DMS 273 treated with DMSO at 0.1 percent for 48 hours (cell line): ENCODE measurements at places on chromosomes 11 and 22.

- peak; percentile 75 for DNase-seq
Measured at GRCh38 chr22:46107089-46107664, 43.1 kb upstream of the PPARA start.

GRCh38 chr11:35179466-35180135, 40.6 kb downstream of the CD44 start:
- DNase-seq, result no peak

GRCh38 chr11:33894398-33894746, 2.5 kb upstream of the LMO2 start:
- DNase-seq, result no peak

- DNase-seq, result no peak
Measured at GRCh38 chr22:37803639-37804351, 3.9 kb upstream of the GCAT start.

DNA sequence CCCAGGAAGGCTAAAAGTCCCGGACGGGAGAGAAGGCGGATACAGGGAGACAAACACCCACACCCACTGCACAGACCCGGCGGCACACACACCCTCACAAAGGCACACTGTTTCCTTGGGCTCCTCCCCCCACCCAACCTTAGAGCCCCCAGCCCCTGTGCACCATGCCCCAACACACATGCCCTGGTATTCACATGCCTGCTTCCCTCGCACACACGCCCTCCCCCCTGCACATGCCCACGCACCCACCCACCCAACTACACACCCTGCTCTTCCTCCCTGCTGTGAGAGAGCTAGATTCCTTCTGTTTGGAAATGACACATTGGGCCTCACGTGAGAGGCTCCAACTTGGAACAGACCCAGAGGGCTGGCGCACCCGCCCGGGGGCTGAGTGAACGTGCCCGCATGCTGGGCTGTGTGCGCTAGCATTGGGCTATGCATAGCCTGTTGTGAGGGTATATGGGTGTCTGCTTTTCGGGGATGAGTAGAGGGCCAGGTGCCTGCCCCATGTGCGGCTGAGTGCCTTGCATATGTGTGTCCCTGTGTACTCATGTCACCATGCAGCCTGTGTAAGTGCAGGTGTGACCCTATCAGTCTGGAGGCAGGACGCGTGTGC, 518 bp upstream of the CHRM1 start:
- no peak for DNase-seq

DNA sequence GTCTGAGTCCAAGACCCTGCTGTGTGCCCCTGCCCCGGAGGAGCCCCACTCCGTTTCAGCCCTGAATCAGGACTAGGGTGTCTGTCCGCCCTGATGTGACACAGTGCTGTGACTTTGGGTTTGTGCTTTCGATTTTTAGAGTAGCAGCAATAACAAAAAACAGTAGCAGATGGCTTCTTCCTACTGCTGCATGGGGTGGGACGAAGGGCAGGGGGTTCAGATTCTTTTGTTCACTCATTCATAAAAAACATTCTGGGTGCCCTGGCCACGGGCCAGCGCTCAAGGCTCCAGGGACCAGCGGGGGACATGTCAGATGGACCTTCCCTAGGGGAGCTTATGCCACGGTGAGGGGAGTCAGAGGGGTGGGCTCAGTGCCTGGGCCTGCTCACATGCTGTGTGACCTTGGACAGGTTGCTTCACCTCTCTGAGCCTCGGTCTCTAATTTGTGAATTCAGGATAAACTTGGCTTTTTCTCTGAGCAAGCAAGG, 24.6 kb upstream of the PRR5 start:
- DNase-seq, result no peak

DNA sequence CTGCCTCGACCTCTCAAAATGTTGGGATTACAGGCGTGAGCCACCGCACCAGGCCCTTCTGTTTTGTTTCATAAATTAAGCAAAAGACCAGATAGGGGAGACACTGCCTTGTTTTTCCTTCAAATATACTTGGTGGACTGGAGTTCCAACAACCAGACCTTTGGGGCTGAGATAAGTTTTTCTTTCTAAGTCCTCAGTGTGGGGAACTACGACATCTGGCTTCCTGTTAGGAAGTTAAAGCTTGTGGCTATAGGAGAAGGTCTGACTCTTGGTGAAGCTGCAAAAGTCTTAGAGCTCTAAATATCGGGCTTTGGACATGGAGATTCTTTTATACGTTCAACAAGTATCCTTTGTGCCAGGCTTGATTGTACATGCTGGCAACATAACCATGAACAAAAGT, 64.1 kb upstream of the EED start:
- peak; percentile 63 for DNase-seq

DNA sequence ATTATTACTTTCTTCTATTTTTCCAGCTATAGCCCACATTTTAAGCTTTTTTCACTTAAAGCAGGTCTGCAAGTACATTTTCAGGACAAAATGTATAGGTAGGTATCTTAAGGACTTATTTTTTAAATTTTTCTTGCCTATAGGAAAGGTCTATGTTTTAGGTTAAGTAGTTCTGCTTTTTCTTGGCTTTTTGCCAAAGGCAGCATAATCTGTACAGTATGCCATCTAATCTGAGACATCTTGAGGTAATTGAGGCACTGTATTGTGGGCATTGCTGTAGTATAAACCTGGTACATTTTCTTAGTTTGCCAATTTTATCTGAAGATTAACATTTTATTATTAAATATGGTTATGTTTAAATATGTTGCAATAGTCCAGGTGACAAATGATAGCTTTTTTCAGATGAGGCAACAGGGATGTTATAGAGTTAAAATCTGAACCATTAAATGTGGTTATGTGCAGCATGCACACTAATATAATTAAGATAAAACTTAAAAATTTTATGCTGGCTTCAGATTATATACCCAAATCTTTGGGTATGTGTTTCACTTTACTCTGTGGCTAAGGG, 42.9 kb downstream of the QSER1 start:
- DNase-seq, result no peak

DNA sequence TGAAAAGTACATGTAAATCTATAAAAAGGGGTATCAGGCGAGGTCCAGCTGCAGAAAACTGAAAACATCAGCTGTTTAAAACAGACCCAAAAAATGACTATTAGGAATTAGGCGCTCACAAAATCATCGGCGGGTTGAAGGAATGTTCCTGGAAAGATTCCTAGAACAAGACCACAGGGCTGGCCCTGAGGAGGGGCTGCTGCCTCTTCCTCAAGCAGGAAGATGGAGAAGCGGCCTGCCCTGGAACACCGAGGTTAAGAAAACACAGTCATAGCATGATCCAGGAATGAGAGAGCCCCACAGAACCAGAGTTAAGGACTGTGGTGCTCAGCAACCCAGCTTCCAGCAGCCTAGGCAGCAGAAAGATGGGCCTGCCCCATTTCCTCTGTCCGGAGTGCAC, 78.4 kb downstream of the C11orf91 start:
- no peak for DNase-seq

DNA sequence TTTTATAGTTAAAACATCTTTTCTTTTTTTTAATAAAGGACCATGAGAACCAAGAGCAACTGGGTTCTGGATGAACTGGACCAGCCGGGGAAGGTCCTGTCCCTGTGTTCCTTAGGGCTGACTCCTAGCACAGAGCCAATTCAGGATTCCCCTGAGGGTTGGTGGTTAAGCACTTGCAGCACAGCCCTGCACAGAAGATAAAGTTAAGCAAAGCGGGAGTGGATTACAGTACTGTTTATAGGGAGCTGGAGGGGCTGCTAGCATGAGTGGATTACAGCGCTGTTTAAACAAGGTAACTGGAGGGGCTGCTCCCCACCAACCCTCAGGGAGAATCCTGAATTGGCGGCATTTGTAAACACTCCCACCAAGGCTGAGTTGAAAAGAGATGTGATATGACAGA, 90.6 kb downstream of the CELSR1 start:
- no peak for DNase-seq

- no peak for DNase-seq
Measured at GRCh38 chr11:113488931-113489351, 13.7 kb upstream of the DRD2 start.
